ENCODE measurements at places on chromosomes 4 and X. TPM values are rescaled to one million over a fixed set of nuclear protein-coding genes. Genes with fewer than 3 reads are reported as not detected.

DNA sequence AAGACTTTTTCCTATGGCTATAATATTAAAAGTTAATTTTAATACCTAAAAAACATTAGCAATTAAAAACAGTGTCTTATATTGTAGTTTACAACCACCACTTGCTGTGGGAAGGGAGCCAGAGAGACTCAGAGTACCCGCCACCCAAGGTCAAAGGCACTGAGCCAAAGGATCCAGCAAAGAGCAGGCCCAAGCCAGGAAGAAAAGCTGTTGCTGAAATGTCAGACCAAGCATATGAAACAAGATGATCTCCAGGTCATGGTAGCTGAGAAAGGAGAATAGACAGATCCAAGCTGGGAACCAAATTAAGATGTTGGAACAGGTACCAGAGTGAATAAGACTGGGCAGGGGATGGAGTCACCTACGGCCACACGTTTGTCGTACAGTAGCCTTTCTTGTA lies 18.8 kb upstream of the ATOH1 start:
- H3K4me3 ChIP-seq: no peak overlapping the region
- no peaks in the 10 kb centered on the region for H3K4me1 ChIP-seq
- H3K27ac ChIP-seq: no peak overlapping the region
- H3K27me3 ChIP-seq: no peaks in the 10 kb centered on the region
- DNase-seq: no peak

GRCh38 chrX:150504397-150505182 lies 63.8 kb upstream of the MTM1 start:
- H3K27me3 ChIP-seq: no peaks in the 10 kb centered on the region
- H3K4me3 ChIP-seq: no peak overlapping the region
- H3K4me1 ChIP-seq: no peaks in the 10 kb centered on the region
- no peak for DNase-seq

- no peaks in the 10 kb centered on the region for H3K27me3 ChIP-seq
- no peak overlapping the region for H3K27ac ChIP-seq
- no peaks in the 10 kb centered on the region for H3K36me3 ChIP-seq
- H3K4me1 ChIP-seq: peaks cover 5% of the 10 kb centered on the region
- H3K4me3 ChIP-seq: no peak overlapping the region
These were observed 70.4 kb upstream of the USP9X start for GRCh38 chrX:41014776-41015360.

DNA sequence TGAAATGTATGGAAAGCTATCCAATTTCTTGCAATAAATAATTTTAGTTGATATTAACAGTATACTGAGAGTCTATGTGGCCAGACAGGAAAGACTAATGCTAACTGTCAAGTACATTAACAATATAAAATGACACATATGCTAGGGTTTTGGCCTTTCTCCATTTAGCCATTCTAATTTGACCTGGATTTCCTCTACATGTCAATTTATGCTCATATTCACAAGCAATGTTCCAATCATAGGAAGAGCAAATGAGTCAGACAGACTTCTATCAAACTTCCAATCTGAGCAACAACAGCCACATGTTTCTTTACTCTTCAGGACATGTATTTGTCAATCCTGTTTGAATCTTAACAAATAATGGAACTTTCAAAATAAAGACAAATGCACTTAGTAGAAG lies 53.6 kb downstream of the CORIN start:
- no peak for DNase-seq
- no peak overlapping the region for H3K27ac ChIP-seq
- no peaks in the 10 kb centered on the region for H3K4me1 ChIP-seq
- H3K27me3 ChIP-seq: peaks cover 5% of the 10 kb centered on the region
- no peak overlapping the region for H3K4me3 ChIP-seq

GRCh38 chrX:2697741-2698299 lies 6.7 kb downstream of the CD99 start:
- H3K4me3 ChIP-seq: peak overlapping the region; percentile 47
- H3K27me3 ChIP-seq: no peaks in the 10 kb centered on the region
- H3K36me3 ChIP-seq: peaks cover 9% of the 10 kb centered on the region
- H3K4me1 ChIP-seq: peaks cover 96% of the 10 kb centered on the region
- DNase-seq: no peak

- H3K4me1 ChIP-seq: peaks cover 96% of the 10 kb centered on the region
- no peak for DNase-seq
- no peaks in the 10 kb centered on the region for H3K36me3 ChIP-seq
- no peaks in the 10 kb centered on the region for H3K27me3 ChIP-seq
- H3K4me3 ChIP-seq: no peak overlapping the region
These were observed 28.4 kb downstream of the TMEM131L start for GRCh38 chr4:153494562-153494961.

DNA sequence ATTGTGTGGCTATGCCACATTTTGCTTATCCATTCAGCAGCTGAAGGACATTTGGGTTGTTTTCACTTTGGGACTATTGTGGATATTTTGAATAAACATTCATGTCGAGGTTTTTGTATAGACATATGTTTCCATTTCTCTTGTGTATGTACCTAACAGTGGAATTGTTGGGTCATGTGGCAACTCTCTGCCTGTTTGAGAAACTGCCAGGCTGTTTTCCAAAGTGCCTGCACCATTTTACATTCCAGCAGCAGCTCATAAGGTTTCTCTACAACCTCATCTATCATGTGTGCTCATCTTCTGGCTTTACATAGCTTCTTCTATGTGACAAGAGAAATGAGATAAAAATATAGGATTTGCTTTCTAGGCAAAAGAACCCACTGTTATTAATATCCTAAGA lies 29.5 kb upstream of the TSPAN5 start:
- no peak for DNase-seq
- H3K27me3 ChIP-seq: no peaks in the 10 kb centered on the region
- H3K4me1 ChIP-seq: peaks cover 22% of the 10 kb centered on the region
- H3K36me3 ChIP-seq: no peaks in the 10 kb centered on the region

DNA sequence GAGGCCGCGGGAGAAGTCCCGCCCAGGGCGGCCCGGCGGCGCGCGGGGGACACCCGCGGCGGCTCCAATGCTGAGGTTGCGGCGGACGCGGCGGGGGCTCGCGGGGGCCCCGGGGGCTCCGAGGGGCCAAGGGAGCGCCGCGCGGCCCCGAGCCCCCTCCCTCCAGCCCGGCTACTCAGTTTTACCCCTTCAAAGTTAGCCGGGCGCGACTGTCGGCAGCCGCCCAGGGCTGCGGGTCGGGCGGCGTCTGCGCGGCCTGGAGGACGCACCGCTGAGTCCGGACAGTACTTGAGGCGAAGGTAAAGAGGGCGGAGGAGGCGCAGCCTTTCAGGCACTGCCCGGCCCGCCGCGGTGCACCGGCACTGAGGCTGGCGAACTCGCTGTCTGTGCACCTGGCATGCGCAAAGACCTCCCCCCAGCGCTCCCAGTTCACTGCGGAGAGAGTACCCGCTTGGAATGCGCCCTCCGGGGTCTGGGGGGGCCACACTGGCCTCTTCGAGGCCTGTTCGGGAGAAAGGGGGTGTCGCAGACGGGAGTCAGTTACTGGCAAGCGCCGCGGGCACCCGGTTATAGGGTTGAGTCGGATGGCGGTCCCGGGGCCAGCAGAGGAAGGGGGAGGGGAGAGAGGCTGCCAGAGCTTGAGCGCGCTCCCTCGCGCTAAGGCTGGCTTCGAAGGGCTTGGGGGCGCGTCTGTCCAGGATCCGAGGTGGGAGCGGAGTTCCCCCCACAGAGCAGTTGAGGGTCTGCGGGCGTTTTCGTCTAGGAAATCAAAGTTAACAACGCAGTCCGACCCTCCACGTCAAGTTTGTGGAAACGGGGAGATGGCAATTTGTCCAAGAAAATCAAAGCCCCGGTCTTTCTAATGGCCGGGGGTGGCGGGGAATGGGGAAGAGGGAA lies 1.1 kb downstream of the PCDH19 start:
- no peaks in the 10 kb centered on the region for H3K36me3 ChIP-seq
- DNase-seq: no peak
- H3K27ac ChIP-seq: no peak overlapping the region
- no peaks in the 10 kb centered on the region for H3K4me1 ChIP-seq
- H3K27me3 ChIP-seq: no peaks in the 10 kb centered on the region

DNA sequence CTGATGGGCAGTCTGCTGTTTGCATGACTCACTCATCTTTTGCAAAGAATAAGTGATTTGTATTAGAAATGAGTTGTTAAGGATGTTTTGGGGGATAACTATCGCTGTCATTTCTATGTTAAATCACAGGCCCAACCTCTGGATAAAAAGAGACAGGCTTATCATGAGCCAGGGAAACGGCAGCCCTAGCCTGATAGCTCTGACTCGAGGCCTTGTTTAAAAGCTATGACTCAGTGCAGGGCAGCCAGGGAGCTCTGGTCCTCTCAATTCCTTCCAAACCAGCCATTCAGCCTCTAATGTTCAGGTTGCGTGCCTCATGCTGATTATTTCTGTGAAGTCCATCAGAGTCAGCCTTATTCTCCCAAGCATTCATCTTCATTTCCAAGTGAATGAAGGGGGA lies 305.9 kb upstream of the HAND2 start:
- no peak overlapping the region for H3K27ac ChIP-seq
- H3K4me1 ChIP-seq: no peaks in the 10 kb centered on the region
- no peaks in the 10 kb centered on the region for H3K36me3 ChIP-seq
- no peak overlapping the region for H3K4me3 ChIP-seq

DNA sequence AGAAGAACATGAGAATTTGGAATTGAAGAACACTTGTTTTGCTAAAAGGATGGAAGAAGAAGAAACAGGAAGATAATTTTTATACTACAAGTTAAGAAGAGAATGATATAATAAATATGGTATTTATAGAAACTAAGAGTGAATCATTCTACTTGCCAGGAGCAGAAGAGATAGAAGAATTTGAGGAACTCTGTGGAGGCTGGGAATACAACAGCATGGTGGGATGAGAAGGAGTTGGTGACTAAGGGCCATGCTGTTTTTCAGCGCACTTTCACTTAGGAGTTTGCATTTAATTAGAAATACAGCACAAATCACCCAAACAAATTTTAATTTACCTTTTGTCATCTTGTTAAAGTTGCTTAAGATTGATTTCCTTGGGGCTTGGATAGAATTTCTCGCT lies 20.5 kb downstream of the HADH start:
- H3K36me3 ChIP-seq: no peaks in the 10 kb centered on the region
- DNase-seq: no peak
- H3K4me3 ChIP-seq: no peak overlapping the region
- no peaks in the 10 kb centered on the region for H3K4me1 ChIP-seq

DNA sequence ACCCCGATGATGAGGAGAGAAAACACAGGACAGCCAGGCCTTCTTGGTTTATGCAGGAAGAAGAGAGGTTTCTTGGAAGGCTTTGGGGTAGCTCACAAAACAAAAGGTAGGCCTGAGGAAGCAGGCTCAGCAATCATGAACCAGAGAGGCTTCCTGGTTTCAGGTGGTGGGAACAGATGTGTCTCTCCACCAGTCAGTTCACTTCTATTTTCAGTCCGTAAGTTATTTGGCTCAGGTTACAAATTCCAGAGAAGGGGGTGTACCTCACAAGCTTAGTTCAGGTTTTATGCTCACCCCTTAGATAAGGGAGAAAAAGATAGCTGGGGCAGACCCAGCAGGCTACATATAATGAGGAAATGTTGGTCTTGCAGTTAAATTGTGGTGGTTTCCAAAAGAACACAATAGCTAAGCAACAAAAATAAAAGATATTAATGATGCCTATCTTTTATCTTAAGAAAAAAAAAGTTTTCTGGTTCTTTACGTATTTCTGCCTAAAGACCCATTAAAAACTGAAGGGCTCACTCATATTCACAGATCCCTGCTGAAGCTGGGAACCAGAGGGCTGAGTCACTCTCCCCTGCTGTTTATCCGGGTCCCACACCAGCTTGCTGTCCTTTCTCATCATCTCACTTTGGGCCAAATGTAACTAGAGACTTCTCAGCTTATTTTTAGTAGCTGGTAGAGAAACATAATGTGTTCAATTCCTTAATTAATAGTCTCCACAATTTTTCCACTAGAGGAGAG lies 177.0 kb downstream of the CAMK2D start:
- no peak overlapping the region for H3K4me3 ChIP-seq
- H3K36me3 ChIP-seq: no peaks in the 10 kb centered on the region
- no peaks in the 10 kb centered on the region for H3K27me3 ChIP-seq
- no peak for DNase-seq

- H3K36me3 ChIP-seq: no peaks in the 10 kb centered on the region
- no peaks in the 10 kb centered on the region for H3K27me3 ChIP-seq
- no peak overlapping the region for H3K27ac ChIP-seq
- no peaks in the 10 kb centered on the region for H3K4me1 ChIP-seq
- DNase-seq: no peak
These were observed 99.5 kb upstream of the PCDH7 start for GRCh38 chr4:30620711-30621110.

NBDY gene
- 34.1 TPM for total RNA-seq

GRCh38 chr4:108512615-108513505 lies 107.5 kb upstream of the RPL34 start:
- H3K27me3 ChIP-seq: no peaks in the 10 kb centered on the region
- peak overlapping the region; percentile 31 for H3K4me3 ChIP-seq
- H3K4me1 ChIP-seq: no peaks in the 10 kb centered on the region
- DNase-seq: no peak
- H3K27ac ChIP-seq: no peak overlapping the region

- H3K4me1 ChIP-seq: peaks cover 5% of the 10 kb centered on the region
- no peak overlapping the region for H3K4me3 ChIP-seq
- peaks cover 13% of the 10 kb centered on the region for H3K27me3 ChIP-seq
- DNase-seq: no peak
These were observed 1.6 kb upstream of the SH3RF1 start for GRCh38 chr4:169272265-169272886.

PF4V1 gene
- not detected for total RNA-seq

ABCE1 gene
- total RNA-seq: 170 TPM

- H3K36me3 ChIP-seq: no peaks in the 10 kb centered on the region
- no peaks in the 10 kb centered on the region for H3K27me3 ChIP-seq
- H3K27ac ChIP-seq: no peak overlapping the region
- DNase-seq: no peak
These were observed 41.3 kb downstream of the RAPGEF2 start for GRCh38 chr4:159144112-159144694.

DNA sequence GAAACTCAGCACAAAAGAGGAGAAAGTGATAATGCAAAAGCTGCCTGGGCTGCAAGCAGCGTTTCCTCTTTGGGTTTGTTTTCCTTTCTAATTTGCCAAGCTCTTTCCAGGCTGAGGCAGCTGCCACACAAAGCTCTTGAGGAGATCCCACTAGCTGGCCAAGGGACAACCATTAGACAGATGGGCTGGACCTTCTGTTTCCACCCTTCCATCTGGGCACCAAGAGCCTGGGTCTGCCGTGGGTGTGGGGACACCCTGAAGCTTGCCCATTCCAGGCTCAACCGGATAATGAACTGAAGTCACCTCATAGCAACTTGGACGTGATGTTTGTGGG lies 194.6 kb upstream of the C1QTNF7 start:
- H3K36me3 ChIP-seq: no peaks in the 10 kb centered on the region
- H3K4me1 ChIP-seq: peaks cover 27% of the 10 kb centered on the region
- H3K4me3 ChIP-seq: peak overlapping the region; percentile 2

GAGE1 gene
- not detected for total RNA-seq

DNA sequence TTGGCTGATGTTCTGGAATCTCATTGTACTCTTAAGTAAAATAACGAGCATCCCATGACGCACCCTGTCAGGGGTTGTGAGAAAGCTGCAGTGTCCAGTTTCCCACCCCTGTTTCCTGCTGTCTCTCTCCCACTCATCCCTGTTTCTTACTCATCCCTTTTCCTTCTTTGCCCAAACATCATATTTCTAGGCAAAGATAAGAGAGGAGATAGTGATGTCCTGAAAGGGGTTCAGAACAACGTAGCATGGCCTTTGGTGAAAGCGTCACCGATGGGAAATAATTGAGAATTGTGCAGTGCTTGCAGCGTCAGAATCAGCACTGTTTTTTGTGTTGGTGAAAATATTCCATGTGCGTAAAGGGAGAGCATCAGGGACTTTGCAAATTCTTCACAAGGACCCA lies 23.5 kb upstream of the TMEM165 start:
- no peaks in the 10 kb centered on the region for H3K27me3 ChIP-seq
- H3K4me1 ChIP-seq: no peaks in the 10 kb centered on the region
- no peak overlapping the region for H3K27ac ChIP-seq
- H3K4me3 ChIP-seq: no peak overlapping the region

- no peaks in the 10 kb centered on the region for H3K4me1 ChIP-seq
- H3K36me3 ChIP-seq: no peaks in the 10 kb centered on the region
- no peak overlapping the region for H3K27ac ChIP-seq
- no peak for DNase-seq
These were observed 30.7 kb downstream of the ADAM29 start for GRCh38 chr4:174948826-174949225.

MAGEA1 gene
- not detected for total RNA-seq
